Epithelial cell of prostate (primary cell): ENCODE measurements at places on chromosomes 12 and 14.

- no peak for DNase-seq
These were observed 5.0 kb downstream of the REM2 start for GRCh38 chr14:22887990-22888378.

DNA sequence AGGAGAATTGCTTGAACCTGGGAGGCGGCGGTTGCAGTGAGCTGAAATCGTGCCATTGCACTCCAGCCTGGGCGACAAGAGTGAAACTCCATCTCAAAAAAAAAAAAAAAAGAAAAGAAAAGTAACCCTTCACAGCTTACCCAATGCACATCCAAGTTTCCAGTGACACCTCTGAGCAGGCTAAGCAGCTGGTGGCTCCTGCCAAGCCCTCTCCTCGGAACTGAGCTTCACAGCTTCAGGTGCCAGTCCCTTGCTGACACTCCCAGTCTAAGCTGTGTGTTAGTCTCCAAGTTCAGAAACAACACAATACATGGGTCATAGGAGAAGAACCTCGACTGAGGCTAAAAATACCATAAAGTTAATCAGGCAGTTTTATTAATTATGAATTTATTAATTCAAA is 7.9 kb downstream of the CD9 start:
- DNase-seq, result no peak

- DNase-seq, result no peak
These were observed 26.2 kb downstream of the VSX2 start for GRCh38 chr14:74265301-74265965.

DNA sequence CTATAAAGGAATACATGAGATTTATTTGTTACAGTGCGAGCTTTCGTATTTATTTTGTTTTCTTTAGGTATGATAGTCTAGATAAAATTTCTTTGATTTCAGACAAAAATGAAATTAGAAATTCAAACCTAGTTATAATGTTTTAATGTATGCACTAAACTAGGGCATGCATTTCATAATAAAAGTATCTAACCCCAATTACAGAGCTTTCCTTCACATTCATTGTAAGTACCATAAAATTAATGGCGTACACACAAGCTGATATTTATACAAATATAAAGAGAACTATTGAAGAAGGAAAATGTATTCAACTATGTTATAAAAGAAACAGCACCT is 120.2 kb downstream of the GXYLT1 start:
- no peak for DNase-seq

DNA sequence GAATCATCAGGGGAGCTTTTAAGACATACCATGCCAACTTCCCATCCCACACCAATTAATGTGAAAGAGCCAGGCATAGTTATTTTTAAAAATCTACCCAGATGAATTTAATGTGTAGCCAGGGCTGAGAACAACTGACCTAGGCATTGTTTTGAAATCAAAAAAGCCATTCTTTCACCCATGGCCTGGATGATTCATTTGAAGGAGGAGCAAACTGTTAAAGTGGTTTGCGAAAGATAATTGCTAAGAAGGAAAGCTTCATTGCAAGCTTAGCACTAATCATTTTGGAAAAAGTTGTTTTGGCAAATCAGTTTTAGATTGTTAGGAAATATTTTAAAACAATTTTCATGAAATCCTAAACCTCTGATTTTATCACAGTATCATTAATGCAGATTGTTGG is 2.1 kb upstream of the GTSF1 start:
- DNase-seq, result no peak

DNA sequence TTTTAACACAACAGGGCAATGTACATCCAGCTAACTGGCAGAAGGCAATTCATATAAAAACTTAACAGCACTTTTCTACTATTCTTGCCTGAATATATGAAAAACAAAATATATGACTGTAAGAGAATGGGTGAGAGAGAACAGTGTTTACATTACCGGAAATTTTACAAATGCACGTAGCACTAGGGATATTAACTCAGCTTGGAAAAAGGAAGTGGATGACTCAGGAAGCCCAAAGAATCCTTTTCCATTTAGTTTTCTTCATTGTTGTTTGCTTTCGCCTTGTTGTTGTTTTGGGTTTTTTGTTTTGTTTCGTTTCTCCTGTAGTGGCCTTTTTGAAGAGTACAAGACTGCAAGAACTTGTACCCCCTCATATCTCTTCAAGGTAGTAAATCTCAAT is 295.5 kb downstream of the EGLN3 start:
- no peak for DNase-seq

GRCh38 chr12:56590237-56590830 is 39.8 kb downstream of the BAZ2A start:
- DNase-seq, result no peak

- no peak for DNase-seq
These were observed 2.3 kb upstream of the NOP2 start for GRCh38 chr12:6570264-6570887.

DNA sequence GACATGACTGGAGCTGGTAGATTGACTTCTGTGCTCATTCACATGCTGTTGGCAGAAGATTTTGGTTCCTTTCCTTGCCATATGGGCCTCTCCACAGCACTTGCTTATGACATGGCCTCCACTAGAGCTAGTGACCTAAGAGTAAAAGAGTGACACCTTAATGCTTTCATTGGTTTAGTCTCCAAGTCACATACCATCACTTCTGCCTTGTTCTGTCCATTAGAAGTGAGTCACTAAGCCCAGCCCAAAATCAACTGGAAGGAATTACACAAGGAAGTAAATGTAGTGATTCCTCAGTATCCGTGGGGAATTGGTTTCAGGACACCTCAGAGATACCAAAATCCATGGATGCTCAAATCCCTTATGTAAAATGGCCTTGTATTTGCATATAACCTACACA is 81.3 kb downstream of the PPHLN1 start:
- DNase-seq, result peak; percentile 8

GRCh38 chr14:23694085-23694948 is 58.2 kb downstream of the DHRS2 start:
- DNase-seq, result peak; percentile 6

- DNase-seq, result no peak
These were observed 140.4 kb upstream of the FRMD6 start for GRCh38 chr14:51511265-51511664.

DNA sequence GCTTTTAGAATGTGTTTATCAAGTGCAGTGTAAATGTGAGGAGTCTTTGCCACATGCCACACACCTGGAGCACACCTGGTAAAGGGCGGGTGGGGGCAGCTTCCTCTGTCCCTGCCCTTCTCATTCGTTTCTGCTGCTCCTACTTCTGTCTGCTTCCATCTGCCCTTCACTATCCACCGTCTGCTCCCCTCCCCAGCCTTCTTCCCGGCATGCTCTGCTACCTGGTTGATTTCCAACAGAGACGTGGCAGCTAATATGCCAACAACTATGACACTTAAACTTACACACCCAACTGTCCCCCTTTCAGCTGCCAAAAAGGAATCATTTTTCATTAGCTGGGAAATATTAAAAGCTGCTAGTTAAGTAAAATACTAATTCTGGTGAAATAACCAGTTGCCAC is 9.1 kb upstream of the CARMIL3 start:
- no peak for DNase-seq

DNA sequence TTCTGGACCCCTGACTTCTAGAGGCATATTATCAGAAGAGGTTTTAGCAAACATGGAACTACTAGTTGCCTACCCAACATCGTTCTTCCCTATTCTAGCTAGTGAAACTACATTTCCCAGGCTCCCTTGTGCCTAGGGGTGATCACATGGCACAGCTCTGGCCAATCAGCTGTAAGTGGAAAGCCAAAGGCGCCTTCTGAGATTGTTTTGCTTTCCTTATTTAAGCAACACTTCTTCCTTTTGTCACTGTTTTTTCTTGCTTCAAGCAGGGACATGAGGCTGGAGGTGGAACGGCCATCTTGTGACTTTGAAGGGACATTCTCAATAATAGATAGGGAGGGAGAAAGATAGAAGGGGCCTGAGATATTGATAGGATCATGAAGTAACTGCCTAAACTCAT is 136.7 kb downstream of the ZNF664 start:
- no peak for DNase-seq

GRCh38 chr12:38711054-38711453 is 194.3 kb downstream of the CPNE8 start:
- no peak for DNase-seq

DNA sequence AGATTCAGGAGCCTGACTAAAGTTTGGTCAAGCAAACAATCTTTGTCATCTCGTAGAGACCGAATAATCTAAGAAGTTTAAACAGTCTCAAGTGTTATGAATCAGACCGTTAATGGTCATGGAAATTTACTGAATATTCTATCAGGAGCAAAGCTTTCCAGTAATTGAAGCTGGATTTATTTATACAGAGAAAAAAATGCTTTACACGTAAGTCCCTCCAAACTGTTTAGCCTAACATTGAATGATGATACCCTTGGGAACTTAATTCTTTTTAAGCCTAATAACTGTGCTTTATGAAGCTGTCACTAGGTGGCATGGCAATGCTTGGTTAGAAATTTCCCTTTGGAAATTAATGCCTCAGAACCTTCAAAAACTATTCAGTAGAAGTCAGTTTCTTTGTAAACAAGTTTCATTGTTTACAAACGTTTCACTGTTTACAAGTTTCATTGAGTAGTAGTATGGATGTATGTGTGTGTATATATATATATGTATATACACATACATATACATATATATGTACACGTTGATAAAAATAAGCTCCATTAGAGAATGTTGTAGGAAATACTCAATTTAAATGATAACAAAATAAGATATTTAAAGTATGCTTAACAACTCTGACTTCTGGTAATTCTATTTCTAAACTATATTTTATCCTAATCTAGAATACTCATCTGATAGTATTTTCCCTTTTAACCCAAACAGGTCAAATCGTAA is 32.1 kb downstream of the DEPDC4 start:
- no peak for DNase-seq

DNA sequence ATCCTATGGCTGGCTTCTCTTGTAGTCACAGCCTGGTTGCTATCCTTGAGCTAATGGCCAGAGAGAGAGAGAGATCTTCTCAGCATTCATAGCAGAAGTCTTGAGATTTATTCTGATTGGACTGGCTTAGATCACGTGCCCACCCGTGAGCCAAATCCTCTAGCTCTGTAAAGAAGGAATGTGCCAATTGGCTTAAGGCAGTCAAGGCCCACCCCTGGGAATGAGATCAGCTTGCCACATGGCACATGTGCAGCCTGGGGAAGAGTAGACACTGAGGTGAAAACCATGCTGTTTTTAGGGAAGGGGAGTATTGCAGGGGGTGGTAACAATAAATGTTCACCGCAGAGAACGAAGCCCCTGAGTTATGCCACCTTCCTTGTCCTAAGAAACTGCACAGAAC is 36.3 kb downstream of the PLEKHG7 start:
- DNase-seq, result no peak

DNA sequence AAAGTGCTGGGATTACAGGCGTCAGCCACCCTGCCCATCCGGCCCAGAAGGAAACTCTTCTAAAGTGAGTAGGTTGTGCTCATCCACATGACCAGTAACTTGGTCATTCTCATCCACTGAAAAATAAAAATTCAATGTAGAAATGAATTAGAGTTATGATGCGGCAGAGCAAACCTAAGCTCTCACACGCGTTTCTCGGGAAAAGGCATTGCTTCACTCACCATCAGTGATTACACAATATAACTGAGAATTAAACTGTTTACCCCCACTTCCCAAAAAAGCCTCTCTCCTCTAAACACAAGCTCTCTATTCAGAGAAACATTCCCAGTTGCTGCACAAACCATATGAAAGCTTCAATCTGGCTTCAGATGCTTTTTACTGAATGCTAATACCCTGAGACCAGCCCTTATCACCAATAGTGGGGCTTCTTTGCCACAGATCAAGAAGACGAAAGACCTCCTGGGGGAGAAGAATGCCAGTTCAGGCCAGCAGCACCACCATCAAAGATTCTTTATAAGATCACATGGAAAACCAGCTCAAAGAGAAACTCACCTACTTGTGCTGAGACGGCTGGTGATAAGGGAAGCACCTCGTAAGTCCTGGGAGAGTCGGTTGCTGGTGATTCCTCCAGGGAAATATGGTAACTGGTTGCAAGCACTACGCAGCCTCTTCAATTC is 121.5 kb upstream of the SFSWAP start:
- DNase-seq, result no peak

- no peak for DNase-seq
These were observed 77.6 kb upstream of the FUT8 start for GRCh38 chr14:65334765-65335410.

DNA sequence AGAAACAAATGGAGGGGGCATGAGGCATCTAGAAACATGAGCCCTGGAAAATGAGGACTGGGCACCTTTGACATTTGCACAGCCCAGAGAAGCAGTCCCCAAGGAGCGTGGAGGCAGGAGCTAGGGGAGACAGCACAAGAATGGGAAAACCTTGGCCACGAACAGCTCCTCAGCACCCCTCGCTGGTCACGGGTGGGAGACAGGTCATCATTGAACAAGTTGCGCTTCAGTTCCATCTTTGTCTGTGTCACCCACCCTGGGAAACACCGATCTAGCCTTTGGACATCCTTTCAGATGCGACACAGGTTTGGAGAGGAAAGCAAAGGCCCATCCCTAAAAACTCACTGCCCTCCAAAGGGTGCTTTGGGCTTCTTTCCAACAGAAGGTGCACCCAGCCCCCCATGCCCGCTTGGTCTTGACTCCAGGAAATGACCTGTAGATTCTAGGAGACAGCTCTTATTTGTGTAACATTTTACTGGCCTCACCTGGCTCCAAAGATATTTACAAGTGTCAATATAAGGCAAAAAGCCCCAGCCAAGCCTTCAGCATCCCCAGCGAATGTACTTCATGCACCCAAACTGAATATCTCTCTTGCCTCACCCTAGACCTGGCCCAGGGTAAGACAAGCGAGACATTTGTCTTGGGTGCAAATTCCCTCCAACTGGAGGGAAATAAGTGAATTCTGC is 28.8 kb upstream of the CLMN start:
- DNase-seq, result no peak

DNA sequence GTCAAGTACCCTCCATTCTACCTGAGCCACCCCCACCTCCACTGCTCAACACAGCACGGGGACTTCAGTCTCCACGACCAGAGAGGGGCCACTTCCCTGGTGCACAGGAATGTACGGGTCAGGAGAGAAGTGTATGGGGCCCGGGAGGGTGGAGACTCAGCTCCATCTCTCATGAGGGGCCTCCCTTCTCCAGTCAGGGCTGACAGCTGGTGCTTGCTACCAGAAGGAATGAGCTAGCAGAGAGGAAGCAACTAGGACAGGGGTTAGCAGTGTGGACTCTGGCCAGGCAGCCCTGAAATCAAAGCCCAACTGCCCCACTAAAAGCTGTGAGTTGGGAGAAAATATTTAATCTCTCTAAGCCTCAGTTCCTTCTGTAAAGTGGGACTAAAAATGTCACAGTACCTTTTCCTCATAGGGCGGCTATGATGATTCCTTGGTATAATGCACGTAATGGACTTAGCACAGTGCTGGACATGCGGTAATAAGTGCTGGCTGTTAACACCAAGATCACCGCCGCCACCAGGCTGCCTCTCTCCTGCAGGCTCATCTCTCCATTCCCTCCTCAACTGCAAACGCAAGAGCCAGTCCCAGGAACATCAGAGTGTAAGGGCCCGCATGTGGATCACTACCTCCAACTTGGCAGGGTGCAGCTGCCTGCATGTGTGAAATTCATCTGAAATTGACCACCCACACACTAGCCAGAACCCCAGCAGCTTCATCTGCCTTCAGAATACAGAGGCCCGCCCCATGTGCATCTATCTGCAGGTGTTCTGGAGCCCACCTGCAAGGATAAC is 14.6 kb downstream of the ACTN1 start:
- no peak for DNase-seq
